ENCODE measurements at places on chromosomes 16 and 17.
A peak's percentile ranks its signal among the peaks of the same experiment; 100 is the strongest.

DNA sequence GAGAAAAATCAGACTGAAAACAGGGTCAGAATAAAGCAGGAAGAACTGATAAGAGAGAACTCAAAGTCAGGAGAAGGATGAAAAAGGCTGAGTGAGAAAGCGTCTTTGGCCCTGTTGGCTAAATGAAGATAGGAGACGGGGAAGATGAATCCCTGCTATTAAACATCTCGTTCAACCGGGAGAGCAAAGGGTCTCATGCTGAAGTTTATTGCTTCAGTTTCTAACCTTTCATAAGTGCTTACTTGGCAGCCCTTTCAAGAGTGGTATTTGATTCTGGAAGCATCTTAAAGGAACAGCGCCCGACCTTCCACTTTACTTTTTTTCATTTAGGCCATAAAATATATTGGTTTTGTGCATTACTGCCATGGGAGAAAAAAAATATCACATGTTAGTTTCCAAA, 288.3 kb upstream of the RBFOX1 start:
- DNase-seq, result no peak

GRCh38 chr17:62998166-62998565, 32.1 kb downstream of the TANC2 start:
- DNase-seq, result no peak

- no peak for DNase-seq
These were observed 1138.5 kb downstream of the CDH11 start for GRCh38 chr16:63983401-63983800.

DNA sequence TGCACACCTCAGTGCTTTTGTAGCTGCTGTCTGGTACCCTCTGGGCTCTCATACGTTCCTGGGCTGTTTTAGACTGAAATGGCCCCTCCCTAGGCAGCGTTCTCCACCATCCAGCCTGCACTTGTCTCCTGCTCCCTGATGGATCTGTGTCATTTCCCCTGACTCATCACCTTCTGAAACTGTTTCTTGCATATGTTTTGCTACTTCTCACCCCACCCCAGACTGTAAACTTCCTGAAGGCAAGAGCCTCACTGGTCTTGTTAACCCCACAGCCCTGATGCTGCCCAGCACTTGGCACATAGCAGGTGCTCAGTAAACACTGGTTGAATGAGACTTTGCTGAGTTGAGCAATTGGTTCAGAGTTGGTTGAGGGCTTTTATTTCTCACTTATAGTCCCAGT, 78.7 kb downstream of the CRISPLD2 start:
- peak; percentile 14 for DNase-seq

- DNase-seq, result no peak
These were observed 1.5 kb downstream of the PITPNM3 start for GRCh38 chr17:6554871-6555330.

DNA sequence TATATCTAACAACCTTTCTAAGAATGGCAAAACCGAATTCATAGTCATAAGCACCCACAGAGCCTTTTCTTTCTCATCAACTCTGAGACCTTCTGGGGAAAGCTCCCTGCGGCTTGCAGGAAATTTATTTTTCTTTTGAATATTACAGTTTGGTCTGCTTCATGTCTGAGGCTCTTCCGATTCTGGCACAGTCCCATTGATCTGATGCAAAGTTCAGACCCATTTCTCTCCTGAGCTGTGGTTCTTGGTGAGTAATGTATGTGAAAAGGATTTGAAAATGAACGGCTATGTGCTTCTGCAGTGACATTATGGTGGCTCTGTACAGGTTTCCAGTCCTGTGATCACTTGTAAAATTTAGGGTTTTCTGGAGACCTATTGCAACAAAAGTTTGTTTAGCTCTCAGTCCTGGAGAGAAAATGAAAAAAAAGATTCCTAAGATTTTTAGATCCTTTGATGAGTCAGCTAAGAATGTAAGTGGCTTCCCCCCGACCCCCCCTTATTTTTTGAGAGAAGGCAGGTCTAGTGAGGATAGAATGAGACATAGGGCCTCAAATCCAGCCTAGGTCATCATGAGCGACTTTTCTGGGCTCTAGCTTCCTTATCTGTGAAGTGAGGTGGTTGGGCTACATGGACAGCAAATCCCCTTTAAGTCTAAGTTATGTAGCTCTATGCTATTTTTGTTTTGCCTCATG, 4.6 kb downstream of the GAN start:
- no peak for DNase-seq

GRCh38 chr17:71287071-71287823, 833.6 kb upstream of the SOX9 start:
- no peak for DNase-seq

GRCh38 chr16:68470461-68471150, 22.3 kb upstream of the SMPD3 start:
- DNase-seq, result no peak

DNA sequence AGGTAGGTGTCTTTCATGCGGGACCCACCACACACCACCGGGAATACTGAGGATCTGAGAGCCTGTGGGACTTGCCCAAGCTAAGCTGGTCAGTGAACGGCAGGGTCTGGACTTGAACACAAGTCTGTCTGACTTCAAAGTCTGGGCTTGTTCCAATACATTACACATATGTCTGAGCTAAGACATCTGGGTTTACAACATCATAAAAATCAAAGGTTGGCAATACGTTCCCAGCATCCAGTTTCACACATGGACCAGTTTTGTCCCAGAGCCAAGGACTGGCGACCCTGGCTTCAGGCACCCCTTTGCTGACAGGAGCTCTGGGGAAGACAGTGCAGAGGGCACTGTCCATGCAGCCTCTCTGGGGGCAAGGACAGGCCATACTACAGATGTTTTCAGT, 27.9 kb upstream of the AXIN2 start:
- DNase-seq, result no peak

DNA sequence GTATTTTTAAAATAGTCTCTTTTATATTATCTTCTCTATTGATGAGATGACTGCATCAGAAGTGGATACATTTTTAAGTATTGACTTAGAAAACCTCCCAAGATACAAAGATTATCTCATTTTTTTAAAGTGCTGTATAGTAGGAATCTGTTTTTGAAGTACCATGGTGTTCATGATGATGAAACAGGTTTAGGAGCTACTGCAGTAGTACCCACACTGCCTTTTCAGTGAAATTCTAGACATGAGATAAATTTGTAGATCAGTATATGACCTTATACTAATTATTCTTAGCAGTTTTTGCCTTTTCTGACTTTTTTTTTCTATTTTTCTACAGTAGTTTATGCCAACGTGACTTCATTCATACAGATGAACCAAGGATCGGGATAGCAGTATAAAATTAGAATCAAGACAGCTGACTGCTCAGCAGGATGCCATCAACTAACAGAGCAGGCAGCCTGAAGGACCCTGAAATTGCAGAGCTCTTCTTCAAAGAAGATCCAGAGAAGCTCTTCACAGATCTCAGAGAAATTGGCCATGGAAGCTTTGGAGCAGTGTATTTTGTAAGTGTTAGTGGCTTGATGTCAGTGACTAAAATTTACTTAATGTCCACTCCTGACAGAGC, 61.1 kb downstream of the TAOK1 start:
- no peak for DNase-seq

GRCh38 chr16:28974007-28974436, 556 bp upstream of the SPNS1 start:
- no peak for DNase-seq

All from activated CD4-positive, alpha-beta T cell treated with anti-CD3 and anti-CD28 coated beads, Interleukin-2, amount 50 U/mL, for 16 hours (primary cell).